ENCODE measurements at places on chromosomes 3 and 15.

DNA sequence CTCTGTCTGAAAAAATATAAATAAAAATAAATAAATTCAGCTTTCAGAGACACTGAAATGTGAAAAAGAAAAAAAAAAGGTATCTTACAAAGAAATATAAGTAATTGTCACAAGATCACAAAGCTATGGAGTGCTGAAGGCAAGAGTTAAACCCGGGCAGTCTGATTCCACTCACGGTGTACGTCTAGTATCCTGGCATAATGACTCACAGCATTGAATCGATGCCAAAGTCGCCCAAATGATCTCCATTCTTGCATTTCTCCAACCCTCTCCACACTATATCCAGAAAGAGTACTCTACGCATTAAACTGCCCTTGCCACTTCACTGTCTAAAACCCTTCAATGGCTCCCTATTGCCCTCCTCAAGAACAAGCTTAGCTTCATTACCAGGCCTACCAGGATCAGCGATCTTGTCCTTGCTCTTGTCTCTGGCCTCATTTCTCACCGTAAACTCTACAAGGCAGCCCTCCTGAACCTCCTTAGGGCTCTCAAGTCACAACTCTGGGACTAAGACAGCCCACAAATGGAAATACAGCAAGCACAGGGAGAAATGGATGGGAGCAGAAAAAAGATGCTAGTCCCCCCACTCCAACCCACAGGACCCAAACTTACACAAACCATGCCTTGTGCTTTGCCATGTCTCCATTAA is 7.7 kb downstream of the SUCLG2 start:
- no peak for DNase-seq

DNA sequence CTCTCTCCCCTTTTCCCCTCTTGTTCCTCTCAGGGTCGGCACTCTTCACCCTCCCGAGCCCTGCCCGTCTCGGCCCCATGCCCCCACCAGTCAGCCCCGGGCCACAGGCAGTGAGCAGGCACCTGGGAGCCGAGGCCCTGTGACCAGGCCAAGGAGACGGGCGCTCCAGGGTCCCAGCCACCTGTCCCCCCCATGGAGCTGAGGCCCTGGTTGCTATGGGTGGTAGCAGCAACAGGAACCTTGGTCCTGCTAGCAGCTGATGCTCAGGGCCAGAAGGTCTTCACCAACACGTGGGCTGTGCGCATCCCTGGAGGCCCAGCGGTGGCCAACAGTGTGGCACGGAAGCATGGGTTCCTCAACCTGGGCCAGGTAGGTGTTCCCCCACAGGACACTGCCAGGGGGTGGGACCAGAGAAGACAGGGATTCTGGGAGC is 7.2 kb downstream of the FURIN start:
- no peak for DNase-seq

DNA sequence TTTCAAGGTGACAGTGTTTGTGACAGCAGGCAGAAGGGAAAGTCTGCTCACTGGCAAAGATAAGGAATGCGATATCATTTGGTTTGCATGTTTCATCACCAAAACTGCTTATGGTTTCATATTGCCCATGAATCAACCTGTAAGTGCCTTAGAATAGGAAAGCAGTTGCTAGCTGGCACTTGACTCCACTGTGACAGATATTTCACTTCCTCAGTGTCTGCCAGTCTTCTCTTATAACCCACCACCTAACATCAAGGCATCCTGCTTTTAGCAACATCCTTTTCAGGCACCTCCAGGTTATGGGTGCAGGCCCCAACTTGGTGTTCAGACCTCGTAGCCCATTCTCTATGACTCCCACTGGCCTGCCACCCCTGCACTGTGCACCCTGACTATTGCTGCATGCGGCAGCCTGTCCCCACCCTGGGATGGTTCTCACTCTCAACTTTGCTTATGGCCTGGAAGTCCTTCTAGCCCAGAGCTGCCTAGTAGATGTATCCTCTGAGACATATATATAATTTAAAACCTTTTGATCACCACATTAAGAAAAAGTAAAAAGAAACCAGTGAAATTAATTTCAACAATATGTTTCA is 154.4 kb upstream of the RARB start:
- no peak for DNase-seq

GRCh38 chr3:65828706-65829105 is 210.0 kb downstream of the MAGI1 start:
- no peak for DNase-seq

DNA sequence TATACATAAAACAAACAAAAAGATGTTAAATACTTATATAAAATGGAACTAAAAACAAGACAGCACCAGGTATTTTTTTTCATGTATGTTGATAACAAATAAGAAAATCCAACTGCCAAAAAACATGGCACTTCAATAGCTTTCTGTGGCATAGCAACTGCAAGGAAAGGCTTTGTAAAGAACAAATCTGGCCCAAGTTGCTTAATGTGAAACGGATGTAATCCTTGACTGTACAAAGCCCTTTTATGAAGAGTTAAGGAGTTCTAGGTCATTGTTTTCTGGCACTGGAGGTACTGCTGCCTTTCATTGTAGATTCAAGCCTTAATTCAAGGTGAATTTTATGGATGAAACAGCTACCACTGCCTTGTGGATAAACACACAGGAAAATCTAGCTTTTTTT is 68.8 kb upstream of the SLC12A8 start:
- no peak for DNase-seq

DNA sequence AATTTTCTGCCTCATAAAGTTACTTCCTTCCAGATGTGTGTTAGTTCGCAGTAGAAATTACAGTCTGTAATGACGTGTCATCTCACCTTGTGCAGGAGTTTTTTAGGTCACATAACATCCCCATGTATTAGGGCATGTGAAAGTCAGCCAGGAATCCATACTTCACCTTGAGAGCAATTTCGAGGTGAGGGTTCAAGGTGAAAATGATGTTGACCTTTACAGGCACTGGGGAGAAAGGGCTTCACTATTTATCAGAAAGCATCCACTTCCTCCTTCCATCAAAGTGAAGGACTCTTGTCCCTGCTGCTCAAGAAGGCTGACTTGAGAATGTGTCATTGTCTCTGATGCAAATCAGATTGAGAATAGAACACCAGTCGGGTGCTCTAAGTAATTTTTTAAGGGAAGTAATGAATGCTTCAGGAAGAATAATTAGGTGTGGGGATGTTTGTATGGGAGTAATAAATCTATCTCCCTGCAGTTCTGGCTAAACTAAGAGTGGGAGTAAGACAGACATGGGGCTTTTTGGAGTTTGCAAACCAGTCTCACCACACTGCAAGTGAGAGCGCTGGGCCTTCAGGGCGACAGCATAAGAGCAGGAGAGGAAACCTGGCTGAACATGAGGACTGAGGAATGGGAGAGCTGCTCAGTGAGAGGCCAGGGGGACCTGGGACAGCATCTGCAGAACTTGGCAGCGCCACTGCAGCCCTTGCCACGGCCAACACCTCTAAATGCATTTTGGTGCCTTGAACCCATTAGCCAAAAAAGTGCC is 85.9 kb upstream of the IL12A start:
- no peak for DNase-seq

DNA sequence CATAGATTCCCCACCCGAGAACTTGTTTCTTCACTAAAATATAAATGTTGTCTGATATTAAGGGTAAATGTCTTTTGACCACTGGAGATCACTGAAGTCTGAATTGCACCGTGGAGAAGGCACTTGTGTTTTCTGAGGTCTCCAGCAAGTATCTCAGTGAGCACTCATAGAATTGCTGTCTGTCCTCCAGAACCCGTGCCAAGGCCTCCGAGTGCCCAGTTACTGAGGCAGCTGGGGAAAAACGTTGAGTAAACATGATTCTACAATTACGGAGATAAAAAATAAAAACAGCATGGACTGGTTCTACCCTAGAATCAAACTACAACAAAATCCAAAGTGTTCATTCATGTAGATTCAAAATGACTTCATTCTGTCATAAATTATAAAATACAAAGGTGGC is 60.0 kb downstream of the MLH1 start:
- DNase-seq, result no peak

DNA sequence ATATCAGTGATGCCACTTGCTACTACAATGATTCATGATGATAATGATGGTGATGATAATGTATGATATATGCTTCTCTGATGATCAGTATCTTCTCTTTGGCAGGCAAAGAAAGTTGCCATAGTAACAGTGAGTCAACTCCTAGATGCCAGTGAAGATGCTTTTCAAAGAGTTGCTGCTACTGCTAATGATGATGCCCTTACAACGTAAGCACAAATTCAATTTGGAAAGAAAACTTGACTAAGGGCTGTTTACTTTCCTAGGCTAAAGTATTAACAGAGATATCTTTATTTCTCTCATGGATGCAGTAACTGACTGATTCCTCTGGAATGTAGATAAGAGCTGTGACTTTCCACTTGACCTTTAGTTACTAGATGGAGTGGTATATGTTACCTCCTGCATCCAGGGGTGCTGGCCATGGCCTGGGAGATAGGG is 27.8 kb downstream of the ADGRG7 start:
- no peak for DNase-seq

DNA sequence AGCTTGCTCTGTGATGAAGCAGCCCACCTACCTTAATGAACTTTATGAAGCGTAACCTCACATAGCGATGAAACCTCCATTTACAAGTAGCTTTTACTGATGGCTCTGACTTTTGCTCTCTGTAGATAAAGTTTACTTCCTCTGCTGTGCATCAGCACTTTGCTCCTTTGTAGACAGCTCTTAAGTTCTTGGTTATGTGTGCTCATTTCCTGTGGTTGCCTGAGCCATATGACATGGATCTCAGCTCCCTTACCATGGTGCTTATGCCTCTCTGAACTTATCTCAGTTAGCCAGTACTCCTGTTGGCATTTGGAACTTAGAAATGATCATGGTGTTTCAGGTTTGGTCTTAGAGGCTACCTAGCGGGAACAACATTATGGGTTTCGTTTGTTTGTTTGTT is 7.8 kb downstream of the MFSD1 start:
- no peak for DNase-seq

- DNase-seq, result no peak
Measured at GRCh38 chr3:186589121-186589520, 18.6 kb downstream of the DNAJB11 start.

- no peak for DNase-seq
Measured at GRCh38 chr3:56795097-56795828, 6.5 kb downstream of the ARHGEF3 start.

DNA sequence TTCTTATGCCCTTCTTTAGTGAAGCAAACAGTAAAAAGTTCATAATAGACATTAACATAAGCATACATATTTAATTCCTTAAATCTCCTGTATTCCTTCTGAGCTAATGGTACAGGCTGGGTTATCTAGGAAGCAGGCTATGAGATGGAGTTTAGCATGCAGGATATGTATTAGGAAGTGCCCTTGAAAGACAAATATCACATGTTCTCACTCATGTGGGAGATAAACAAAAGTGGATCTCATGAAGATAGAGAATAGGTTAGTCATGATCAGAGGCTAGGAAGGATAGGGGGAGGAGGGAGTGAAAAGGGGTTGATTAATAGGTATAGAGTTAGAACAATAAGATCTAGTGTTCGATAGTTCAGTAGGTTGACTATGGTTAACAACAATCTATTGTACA is 105.4 kb downstream of the CLASP2 start:
- DNase-seq, result no peak

DNA sequence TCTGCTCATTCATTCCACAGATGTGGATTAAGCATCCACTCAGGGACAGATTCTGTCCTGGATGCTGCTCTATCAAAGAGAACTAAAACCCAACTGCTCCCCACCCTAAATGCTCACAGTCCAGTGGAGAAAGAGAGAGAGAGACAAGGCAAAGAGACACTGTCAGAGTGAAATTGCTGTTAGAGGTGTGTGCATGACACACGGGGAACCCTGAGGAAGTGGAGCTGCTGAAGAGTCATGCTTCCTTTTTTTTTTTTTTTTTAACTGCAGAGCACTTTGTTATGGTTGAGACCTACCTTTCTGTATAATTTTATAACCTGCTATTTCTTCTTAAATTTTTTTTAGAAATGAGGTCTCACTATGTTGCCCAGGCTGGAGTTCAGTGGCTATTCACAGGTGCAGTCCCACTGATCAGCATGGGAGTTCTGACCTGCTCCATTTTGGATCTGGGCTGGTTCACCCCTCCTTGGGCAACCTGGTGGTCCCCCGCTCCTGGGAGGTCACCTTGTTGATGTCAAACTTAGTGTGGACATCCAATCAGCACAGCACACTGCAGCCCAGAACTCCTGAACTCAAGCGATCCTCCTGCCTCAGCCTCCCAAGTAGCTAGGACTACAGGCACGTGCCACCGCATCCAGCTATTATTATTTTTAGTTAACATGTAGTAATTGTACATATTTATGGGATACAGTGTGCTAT is 18.2 kb upstream of the PSTPIP1 start:
- no peak for DNase-seq

DNA sequence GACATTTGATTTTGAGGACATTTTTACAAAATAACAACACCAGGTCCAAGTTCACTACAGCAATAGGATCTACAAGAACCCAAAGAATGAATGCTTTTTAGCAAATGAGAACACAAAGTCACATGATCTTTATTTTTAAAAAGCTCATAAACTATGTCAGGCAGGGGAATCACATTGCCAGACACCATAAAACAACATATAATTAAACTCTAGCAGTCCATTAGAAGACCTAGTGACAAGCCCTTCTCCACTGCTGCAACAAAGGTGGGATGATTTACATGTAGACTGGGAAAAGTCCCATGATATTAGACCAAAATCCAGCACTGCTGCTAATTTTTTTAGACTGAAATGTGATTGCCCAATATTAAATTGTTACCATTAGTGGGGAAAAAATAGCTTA is 92.6 kb downstream of the FHIT start:
- no peak for DNase-seq

GRCh38 chr3:132730891-132731580 is 8.8 kb upstream of the NPHP3 start:
- DNase-seq, result no peak

- no peak for DNase-seq
Measured at GRCh38 chr15:95325763-95326404, 1004.6 kb upstream of the NR2F2 start.
